Urinary bladder (tissue), 4 donors: ENCODE measurements at places on chromosomes 13 and 19.

DNA sequence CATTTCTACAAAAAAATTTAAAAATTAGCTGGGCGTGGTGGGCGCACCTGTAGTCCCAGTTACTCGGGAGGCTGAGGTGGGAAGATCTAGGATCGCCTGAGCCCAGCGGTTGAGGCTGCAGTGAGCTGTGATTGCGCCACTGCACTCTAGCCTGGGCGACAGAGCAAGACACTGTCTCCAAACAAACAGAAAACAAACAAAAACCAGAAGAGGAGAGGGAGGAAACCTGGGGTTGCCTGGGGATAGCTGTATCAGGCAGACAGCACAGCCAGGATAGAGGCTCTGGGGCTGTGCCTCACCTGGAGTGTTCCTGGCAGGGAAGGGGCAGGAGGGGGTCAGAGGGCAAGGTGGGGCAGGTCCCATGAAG is 2.6 kb upstream of the POLR2E start:
- no peak for DNase-seq

DNA sequence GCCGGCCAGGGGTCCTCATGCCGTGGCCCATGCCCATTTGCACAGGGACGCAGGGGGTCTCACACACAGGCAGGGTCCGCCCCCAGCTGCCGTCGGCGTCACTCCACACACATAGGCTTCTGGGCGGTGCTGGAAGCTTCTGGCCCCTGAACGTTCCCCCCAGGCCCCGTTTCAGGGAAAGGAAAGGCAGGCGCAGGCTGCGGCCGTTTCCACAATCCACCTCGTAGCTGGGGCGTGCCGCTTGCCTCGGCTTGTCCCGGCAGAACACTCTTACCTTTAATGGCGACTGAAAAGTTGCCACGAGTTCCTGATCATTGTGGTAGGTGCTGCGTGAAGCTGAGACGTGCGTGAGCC is 53.4 kb downstream of the MCF2L start:
- no peak for DNase-seq

DNA sequence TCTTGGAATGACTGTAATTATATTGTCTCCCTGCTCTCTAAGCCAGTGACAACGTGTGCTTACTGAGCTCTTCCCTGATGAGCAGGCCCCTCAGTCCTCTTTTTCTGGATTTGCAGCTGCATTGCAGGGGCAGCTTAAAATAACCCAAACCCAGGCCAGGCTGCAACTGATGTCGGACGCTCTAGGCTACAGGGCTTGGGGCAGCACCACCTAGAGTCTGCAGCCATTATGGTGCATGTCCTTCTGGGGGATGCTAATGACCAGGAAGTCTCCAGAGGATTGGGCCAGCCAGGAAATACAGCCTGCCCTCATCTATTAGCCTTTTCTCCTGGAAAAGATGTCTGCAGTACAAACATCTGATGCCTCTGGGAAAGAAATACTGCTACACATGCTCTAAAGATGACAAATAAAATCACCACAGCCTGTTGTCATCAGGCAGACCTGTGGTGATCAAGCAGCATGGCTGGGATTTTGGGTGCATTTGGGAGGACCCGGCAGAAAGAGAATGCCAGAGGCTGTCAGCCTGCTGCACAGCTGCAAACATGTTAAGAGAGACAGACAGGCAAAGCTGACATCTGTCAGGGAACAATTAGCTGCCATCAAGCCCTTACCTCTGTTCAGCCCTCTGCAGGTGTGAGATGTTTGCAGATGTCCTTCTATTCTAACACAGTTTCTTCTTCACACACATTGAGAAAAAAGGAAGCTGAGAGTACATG is 51.8 kb downstream of the CCDC70 start:
- DNase-seq = no peak

- DNase-seq = no peak
Measured at GRCh38 chr13:61316647-61317046, 99.0 kb downstream of the PCDH20 start.

- DNase-seq = no peak
Measured at GRCh38 chr13:113927661-113928581, 46.0 kb downstream of the C13orf46 start.

- DNase-seq = no peak
Measured at GRCh38 chr13:98279473-98280175, 102.6 kb upstream of the RNF113B start.

DNA sequence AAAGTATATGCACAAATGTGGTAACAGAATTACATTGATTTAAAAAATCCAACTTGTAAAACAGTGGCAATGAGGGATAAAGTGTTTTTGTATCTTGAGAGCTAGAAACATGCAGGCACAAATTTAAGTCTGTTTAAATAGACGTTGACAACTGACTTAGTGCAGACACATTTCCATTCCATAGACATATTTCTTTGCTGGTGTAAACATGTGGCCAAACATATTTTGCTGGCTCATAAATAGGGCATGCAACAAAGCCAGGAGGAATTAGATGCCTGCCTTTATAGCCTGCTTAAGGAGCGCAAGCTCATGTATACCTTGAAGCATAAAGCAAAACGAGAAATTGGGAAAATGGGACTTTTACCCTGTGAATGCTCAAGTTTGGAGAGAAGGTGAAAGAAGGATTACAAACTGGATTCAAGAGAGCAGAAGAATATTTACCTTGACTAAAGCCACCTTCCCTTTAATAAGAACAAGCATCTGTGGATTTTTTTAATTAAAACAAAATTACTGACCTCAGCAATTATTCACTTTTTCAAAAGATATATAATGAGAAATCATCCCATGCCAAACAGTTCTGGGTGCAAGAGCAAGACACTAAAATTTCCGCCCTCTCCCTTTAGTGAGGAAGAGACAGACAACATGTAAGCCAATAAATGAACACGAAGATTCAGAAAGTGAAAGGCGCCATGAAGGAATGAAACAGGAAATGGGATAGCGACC is 71.0 kb downstream of the DCT start:
- DNase-seq = no peak

DNA sequence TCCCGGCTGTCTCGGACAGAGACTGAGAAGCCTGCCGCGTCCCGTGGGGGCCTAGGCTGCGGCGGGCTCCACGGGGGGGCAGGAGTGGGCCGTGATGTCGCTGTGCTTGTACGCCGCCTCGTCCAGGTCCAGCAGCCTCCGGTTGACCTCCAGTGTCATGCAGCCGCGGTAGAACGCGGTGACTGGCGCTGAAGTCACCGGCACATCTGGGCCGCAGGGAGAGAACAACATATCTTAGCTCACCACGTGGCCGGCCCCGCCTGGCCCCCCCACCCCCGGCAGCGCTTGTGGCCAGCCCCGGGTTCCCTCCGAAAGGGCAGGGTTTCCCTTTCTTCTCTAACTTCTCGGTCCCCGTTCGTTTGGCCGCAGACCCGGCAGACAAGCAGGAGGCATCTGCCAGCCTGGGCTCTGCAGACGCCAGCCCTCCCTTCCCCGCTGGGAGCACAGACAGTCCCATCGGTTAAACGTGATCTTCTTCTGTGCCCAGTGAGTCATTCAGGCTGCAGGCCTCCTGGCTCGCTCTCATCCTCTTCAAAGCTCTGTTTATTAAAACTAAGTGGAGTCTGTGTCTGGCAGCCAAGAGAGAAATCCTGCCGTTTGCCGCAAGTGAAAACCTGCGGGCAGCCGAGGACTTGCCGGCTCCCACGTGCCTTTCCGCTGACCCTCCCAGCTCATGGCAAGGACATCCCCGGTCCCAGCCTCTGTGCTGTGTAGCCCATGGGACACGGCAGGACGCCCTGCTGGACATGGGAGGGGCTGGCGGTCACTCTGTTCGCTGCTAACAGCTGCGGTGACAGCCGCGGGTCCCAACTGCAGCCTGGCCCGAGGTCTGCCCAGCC is 42.8 kb downstream of the GAS6 start:
- peak; percentile 70 for DNase-seq

GRCh38 chr19:30146346-30146745 is 204.3 kb downstream of the URI1 start:
- no peak for DNase-seq

- DNase-seq = peak; percentile 62
Measured at GRCh38 chr19:47471733-47472457, at the start of gene SLC8A2. SLC8A2 (minus strand) TSS chr19:47471893; CDS start chr19:47466403, 5,490 bp downstream.

- DNase-seq = no peak
Measured at GRCh38 chr13:35940734-35941133, 190.4 kb downstream of the DCLK1 start.

- no peak for DNase-seq
Measured at GRCh38 chr13:80374901-80375300, 34.0 kb upstream of the SPRY2 start.

- DNase-seq = no peak
Measured at GRCh38 chr19:48565090-48565489, 13.1 kb downstream of the SULT2B1 start.

- DNase-seq = no peak
Measured at GRCh38 chr13:77374786-77375185, 47.9 kb upstream of the MYCBP2 start.

DNA sequence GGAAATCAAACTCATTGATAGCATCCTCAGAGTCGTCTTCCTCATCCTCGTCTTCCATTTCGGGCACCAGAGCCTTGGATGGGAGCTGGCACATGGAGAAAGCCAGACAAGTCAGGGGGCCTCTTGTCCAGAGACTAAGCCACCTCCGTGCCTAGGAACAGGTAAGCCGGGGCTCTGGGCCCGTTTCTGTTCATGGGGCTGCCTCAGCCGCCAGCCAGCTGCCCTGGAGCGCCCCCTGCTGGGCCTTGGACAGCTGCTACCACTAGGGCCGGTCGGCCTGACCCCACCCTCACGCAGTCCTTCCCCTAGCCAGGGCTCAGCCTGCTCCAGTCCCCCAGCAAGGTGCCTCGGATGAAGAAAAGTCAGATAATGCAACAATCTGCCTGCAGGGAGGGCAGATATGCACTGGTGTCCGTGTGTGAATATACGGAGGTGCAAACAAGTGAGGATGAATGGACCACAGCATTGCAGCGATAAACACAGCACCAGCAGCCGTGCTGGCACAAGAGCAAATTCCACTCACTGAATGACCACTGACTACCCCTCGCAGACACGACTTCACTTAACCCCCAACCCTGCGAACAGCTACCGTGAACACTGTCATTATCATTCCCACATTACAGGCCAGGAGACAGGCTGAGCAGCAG is 11.9 kb upstream of the PRKD2 start:
- DNase-seq = no peak

DNA sequence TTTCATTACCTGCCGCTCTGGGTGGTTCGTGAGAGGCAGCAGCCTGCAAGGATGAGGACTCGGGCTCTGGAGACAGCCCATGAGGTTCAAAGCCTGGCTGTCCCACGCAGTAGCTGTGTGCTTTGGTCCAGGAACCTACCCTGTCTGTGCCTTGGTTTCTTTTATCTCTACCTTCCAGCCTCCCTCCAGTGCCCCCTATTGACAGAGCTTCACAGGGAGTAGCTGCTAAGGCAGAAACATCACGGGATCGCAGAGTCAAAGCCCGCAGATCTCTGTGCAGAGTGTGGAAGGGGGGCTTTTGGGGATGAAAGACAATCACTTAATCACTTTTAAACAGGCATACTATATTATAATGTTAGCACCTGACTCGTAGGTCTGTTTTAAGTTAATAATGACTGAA is 16.2 kb downstream of the ZNF71 start:
- DNase-seq = no peak

DNA sequence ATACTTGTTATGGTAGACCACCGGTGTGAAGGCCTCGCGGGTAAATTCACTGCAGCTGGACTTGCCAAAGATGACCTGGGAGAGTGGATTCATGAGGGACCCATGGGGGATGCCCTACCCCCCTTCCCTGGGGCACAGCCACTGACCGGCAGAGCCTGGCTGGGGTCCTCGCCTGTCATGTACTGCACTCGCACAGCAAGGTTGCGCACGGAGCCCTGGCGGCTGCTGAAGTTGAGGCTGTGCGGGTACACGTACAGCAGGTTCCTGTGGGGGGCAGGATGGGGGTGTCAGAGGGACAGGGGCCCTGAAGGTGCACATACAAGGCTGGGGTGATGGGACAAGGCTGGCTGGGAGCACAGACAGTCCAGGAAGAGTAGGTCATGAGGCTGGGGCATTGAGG is 1.4 kb upstream of the ANGPTL8 start:
- no peak for DNase-seq

GRCh38 chr19:19026299-19026971 is 6.9 kb downstream of the SUGP2 start:
- no peak for DNase-seq

- DNase-seq = no peak
Measured at GRCh38 chr19:19192910-19193423, 909 bp downstream of the RFXANK start.

DNA sequence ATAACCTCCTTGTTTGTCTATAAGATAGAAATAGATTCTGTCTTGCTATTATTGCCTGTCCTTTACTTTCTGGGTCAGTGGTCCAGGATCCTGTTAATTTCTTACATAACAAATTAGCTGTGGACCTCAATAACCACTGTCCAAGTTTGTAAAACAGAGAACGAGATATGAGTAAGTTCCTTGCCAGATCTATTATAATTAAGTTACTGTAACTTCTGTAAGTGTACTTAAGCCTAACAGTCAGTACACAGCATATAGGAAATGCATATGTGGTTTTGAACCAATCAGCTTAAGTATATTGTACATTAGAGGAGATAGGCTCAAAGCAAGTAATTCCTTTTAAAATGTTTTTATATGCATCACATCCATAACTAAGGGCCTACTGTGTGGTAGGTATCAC is 34.9 kb downstream of the HTR2A start:
- no peak for DNase-seq

- no peak for DNase-seq
Measured at GRCh38 chr19:11279505-11280236, 16.3 kb upstream of the TSPAN16 start.

- no peak for DNase-seq
Measured at GRCh38 chr19:14576363-14576762, 4.5 kb upstream of the NDUFB7 start.
